ENCODE measurements at places on chromosomes 16 and 17.
A peak's percentile ranks its signal among the peaks of the same experiment; 100 is the strongest.

DNA sequence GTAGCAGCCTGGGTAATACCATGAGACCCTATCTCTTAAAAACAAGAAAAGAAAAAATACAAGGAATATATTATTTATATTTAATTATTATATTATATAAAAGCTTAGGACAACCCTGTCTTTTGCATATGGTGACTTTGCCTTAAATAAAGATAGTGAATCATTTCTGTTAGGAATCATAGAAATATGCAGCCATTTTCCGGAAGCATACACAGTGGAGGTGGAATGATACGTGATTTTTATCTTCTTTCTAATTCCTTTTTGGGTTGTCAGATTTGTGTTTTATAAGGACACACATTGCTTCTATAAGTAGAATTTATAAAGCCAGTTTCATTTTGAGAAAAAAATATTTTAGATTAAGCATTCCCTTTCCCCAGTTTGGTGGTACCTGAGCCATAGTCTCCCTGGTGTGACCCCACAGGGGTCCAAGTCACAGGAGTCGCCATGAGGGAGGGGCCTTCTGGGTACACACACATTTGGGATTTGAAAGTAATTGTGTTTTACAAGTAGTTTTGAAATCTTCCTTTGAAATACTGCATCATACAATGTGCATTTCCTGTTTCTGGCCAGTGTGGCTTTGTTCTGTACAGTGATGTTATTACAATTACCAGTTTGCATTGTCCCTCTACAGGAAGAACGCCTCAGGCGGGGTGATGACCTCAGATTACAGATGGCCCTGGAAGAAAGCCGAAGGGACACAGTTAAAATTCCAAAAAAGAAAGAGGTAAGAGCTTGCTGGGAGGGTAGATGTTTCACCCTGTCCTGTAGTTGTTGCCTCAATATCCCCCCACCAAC lies 50.9 kb downstream of the B9D1 start:
- no peak for DNase-seq

DNA sequence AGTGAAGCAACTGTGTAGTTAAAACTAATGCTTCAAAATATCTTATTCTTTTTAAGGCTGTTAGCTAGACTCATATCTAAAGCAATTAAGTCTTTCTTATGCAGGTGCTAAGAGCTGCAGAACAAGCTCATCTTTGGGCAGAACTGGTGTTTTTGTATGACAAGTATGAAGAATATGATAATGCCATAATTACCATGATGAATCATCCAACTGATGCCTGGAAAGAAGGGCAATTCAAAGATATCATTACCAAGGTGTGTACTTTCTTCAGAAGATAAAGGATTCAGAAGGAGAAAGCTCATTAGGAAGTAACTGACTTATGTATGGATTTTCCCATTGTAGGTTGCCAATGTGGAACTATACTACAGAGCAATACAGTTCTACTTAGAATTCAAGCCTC lies 23.9 kb downstream of the PTRH2 start:
- DNase-seq = no peak

DNA sequence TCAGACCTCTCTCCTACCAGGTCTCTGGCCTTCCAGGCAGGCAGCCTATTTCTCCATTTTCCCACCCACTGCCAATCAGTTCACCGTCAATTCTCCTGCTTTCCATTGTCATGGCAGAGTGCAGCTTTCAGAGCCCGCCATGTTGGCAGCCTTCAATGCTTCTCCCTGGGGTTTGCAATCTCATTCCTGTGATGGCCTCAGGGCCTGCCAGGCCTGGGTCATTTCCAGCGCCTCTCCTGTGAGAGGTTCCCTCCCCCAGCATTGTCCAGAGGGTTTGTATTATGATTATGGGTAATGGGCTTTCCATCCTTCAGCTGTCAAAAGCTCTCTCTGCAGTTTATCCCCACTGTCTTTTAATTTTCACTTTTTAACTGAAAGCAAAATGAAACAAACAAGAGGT lies 716.6 kb upstream of the CDH8 start:
- no peak for DNase-seq

DNA sequence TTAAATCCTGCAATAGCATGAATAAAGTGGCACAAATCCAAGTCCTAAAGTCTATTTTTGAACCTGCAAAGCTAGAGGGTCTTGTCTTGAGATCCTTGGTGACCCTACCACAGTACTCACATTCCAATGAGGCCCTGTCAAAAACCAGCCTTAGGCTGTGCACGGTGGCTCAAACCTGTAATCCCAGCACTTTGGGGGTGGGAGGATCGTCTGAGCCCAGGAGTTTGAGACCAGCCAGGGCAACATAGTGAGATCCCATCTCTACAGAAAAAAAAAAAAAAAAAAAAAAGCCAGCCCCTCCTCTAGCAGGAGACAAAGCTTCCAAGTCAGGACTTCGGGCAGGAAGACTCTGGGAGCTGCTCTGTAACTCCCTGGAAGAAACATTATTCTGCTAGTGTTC lies 16.3 kb downstream of the CYTH1 start:
- no peak for DNase-seq

DNA sequence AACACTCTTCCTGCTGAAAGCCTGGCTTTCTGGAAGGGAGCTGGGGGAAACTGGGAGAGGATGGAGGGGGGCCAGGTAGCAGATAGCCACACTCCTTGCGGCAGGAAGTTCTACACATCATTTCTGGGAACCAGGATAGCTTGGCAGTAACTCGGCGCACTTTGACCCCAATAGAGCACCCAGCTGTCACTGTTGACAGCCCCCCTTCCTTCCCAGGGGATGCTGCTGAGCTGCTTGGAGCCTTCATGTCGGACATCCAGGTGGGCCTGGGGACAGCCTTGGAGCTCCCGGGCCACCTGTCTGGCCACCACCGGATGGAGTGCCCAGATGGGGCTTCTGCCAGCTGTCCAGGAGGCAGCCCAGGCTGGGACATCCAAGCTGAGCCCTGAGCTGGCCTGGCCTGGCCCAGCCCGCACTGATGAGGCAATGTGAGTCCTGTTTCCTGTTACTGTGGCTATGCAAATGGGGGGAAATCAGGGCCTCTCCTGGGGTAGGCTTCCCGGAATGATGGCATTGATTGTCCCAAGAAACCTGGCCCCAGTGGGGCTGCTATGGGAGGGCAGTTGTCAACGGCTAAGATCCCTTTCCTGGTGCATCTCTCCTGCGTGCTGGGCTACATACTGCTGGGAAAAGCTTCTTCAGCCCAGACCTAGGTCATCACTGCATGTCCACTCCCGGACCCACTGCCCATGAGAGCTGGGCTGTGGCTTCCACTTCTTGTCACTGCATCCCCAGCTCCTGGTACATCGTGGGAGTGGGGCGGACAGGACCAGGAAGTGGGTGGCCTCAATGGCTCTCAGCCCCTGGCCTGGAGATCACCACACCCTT lies 50.0 kb downstream of the SOCS1 start:
- DNase-seq = no peak

DNA sequence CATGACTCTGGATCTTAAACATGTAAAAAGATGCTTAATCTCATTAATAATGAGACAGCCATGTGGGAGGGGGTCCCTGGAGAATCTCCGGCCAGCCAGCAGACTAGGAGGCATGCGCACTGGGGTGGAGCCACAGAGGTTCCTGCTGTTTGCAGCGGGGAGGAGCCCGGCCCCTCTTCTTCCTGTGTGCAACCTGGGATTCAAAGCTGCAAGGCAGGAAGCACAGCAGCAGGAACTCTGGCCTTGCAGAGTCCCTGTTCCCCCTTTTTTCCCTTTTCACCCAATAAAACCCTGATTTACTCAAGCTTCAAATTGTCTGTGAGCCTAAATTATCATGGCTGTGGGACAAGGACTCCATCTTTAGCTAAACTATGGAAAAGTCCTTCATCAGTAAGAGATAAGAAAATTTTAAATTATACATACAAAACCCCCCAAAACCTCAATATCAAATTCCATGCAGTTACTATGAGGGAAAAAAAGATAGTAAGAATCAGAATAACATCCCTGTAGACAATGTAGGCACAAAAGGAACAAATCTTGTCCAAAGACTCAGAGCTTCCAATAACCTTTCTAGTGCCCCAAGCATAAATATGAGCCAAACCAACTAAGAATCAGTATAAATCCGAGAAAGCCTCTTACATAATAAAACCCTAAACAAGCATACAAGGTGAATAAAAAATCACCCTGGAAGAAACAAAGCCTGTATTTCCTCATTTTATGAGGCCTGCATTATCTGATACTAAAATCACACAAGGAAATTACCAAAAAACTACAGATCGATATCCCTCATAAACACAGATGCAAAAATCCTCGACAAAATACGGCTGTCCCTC lies 12.1 kb downstream of the CFDP1 start:
- DNase-seq = peak; percentile 35

GRCh38 chr17:73292031-73292531 lies 19.7 kb downstream of the CDC42EP4 start:
- no peak for DNase-seq

DNA sequence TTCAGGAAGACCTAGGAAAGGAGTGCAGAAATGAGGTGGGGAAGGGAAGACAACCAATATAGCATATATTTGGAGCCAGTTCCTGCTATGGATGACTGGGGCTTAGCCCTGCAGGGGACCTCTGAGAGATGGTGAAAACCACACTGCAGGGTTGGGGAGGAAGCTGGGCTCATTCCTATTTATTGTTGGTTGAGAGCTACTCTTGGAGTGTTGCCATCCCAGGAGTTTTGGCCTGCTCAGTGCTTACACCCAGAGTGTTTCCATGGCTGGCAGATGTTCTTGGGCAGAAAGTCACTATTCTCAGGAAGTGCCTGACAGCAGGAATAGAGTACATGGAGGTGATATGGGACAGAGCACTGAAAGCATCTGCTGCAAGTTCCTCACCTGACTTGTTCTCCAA lies 145.8 kb downstream of the SPACA3 start:
- no peak for DNase-seq

DNA sequence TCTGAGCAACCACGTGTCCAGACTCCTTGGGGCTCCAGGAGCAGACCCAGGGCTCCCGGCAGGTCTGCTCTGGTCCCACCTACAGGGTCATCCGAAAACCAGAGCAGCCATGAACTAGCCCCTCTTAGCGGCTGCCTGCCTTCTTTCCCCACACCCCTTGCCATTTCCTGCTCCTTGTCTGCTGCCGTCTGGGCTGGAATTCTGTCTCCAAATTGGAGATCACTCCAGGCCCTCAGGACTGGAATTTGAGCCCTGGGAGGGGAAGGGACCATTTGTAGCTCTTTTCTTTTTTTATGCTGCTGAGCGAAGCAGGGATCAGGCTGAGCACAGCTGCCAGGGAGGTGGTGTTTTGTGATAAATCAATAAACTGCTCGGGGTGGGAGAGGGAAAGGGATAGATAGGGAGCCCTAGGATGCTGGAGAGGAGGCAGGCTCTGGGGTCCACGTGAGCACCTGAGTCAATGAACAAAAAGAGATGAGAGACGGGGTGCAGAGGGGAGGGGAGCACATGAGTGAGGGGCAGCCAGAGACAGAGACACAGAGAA lies 257.5 kb downstream of the ENGASE start:
- DNase-seq = no peak

GRCh38 chr17:46720408-46720807 lies 98.1 kb downstream of the WNT3 start:
- DNase-seq = no peak

- DNase-seq = no peak
Observed at GRCh38 chr16:30760001-30760559, 1.8 kb downstream of the CFAP119 start.

DNA sequence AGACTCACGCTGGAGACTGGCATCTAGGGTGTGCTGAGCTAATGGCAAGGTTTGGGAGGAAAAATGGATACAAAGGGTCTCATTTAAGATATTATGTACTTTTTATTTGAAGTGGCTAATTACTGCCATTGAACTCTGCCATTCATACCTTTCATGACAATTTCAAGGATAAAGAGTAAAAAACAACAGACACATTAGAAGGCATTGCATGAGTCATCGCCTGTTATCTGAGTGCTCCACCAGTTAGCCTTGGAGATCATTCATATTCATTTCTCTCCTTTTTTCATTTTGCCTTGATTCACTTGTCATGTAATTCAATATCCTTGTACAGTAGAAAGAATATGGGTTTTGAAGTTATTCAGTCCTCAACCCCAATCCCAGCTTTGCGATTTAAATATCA lies 109.5 kb downstream of the CDH8 start:
- no peak for DNase-seq

- no peak for DNase-seq
Observed at GRCh38 chr17:82823004-82823403, 16.8 kb downstream of the ZNF750 start.

- no peak for DNase-seq
Observed at GRCh38 chr17:66412857-66413558, 110.6 kb downstream of the PRKCA start.

GRCh38 chr17:37827905-37828650 lies 83.2 kb upstream of the HNF1B start:
- no peak for DNase-seq

- DNase-seq = peak; percentile 45
Observed at GRCh38 chr16:53745086-53745485, 41.1 kb downstream of the FTO start.

GRCh38 chr16:9813665-9814064 lies 368.6 kb downstream of the GRIN2A start:
- no peak for DNase-seq

DNA sequence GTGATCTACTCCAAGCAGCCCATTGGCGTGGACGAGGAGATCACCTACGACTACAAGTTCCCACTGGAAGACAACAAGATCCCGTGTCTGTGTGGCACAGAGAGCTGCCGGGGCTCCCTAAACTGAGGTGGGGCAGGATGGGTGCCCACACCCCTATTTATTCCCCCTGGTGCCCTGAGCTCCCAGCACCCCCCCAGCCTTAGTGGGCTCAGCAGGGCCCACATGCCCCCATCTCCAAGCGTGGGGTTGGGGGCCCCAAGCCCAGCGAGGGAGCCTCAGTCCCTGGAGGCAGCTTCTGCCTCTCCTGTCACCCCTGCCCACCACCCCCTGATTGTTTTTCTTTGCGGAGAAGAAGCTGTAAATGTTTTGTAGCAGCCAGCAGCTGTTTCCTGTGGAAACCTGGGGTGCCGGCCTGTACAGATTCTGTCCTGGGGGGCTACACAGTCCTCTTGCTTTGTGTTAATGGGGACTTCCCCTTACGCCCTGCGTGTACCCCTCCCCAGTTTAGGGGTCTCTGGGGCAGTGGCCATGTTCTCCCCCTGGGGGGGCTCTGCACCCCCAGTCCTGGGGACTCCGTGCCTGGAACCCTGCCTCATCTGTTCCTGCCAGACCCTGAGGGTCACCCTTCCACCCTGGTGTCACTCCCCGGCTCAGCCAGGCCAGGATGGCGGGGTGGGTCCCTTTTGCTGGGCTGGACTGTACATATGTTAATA lies 953 bp upstream of the HSD3B7 start:
- no peak for DNase-seq

GRCh38 chr16:26768385-26769010 lies 298.2 kb upstream of the C16orf82 start:
- DNase-seq = no peak

GRCh38 chr17:73593249-73593965 lies 50.8 kb downstream of the SDK2 start:
- DNase-seq = no peak

All from fibroblast of skin of left biceps (primary cell).